ENCODE measurements at places on chromosomes 5 and 9. TPM values are rescaled to one million over a fixed set of nuclear protein-coding genes. Genes with fewer than 3 reads are reported as not detected.

DNA sequence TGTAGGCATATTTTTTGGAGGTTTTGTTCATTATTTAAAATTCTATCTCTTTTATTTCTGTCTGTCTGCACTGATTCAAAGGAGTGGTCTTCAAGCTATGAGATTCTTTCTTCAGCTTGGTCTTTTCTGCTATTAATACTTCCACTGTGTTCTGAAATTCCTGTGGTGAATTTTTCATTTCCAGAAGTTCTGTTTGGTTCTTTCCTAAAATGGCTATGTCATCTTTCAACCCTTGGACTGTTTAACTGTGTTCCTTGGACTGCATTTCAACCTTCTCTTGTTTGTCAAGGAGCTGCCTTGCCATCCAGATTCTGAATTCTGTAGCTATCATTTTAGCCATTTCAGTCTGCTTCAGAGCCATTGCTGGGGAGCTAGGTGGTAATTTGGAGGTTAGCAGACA lies 76.3 kb downstream of the CERT1 start:
- DNase-seq = no peak

Gene MGAT1
- 73.1 TPM for polyA plus RNA-seq

DNA sequence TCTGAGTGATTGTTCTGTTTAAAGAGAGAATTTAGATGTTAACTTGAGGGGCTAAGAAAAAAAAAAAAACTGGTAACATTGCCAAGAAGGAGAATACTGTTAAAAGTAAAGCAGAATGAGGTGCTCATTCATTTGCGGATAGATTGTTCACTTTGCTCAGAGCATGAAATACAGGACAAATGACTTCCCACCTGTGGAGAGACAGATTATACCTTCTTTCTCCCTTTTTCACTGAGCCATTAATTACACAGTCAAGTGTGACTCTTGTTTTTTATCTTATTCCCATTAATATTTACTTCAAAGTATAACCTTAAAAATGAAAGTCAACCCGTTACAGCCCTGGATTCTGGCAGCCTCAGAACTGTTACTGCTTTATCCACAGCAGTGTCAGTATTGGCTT lies 264.5 kb downstream of the TAF11L14 start:
- no peak for DNase-seq

GRCh38 chr9:71752928-71753327 lies 15.4 kb downstream of the CEMIP2 start:
- DNase-seq = no peak

Gene SFXN1
- 43.9 TPM for polyA plus RNA-seq

DNA sequence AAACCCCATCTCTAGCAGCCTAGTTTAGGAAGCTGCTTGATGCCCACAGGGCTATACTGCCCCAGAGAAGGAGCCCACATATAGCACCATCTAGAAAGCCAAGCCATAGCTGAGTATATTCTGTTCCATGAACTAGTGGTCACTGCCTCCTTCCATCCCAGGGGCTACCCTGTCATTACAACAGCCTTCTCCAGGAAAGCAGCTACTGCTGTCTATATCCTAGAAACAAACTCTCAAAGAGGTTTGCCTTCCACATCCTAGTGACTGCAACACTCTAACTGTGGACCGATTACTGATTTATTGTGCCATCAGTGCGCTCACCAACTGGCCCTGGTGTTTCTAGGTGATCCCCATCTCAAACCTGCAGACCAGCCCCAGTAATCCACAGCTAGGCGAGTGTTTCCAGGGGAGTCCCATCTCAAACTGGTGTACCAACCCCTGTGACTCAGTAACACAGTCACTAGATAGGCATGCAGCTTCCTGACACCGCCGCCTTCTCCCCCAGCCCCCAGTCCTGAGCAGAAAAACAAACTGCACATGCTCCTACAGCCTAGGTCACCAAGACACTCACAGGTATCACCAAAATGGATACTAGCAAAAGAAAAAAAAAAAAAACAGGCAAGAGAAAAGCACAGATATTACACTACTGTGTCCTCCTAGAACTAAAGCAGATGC lies 14.8 kb downstream of the SPTLC1 start:
- no peak for DNase-seq

GRCh38 chr9:137905740-137906139 lies 28.2 kb downstream of the CACNA1B start:
- DNase-seq = no peak

DNA sequence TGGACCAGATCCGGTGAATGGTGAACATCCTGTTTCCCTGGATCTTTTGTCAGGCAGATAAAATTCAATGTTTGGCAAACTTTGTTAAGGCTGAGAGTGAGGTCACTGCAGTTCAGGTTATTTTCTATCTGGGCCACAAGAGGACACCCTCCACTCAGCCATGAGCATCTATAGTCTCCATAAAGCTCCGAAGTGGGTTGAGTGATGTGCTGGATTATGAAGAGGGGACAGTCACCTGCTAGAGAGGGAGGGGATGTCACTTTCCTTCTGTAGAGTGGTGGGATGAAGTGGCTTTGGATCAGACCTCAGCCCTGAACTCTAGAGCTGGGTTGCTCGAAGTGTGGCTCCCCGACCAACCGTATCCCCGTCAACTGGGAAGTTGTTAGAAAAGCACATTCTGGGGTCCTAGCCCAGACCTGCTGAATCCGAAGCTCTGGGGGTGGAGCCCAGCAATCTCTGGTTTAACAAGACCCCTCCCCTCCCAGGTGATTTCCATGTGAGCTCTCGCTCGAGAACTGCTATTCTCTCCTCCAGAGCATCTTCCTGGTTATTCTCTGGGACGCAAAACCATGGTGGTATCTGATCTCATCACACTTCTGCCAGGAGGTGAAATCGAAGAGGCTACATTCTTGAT lies 31.8 kb upstream of the FGF1 start:
- DNase-seq = peak; percentile 39

GRCh38 chr5:179696603-179697002 lies 2.2 kb upstream of the CANX start:
- no peak for DNase-seq

Gene MAP1B
- 12.3 TPM for polyA plus RNA-seq

- no peak for DNase-seq
Observed at GRCh38 chr5:75049456-75050351, 2.7 kb downstream of the GCNT4 start.

Gene LMBRD2
- polyA plus RNA-seq = 18.1 TPM

DNA sequence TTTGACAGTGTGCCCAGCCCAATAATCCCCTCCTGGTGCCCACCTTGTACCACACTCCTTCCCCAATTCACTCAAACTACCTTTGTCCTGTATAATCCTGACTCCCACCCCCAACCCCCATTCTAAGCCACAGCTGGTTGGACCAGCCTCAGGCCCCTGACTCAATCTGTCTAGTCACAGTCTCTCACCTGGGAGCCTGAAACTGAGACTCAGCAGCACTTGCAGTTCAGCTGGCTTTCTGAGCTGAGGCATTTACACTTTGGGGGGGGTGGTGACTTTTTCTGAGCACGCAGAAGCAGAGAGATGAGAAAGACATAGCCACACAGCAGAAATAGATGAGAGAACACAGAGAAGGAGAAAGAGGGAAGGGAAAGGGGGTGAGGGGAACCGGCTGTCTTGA lies 247.3 kb downstream of the MAN2A1 start:
- DNase-seq = no peak

GRCh38 chr9:30995956-30996738 lies 1388.3 kb upstream of the ACO1 start:
- no peak for DNase-seq

GRCh38 chr9:81427870-81428269 lies 261.5 kb downstream of the TLE1 start:
- no peak for DNase-seq

Gene PCDHGB2
- 3.9 TPM for polyA plus RNA-seq

DNA sequence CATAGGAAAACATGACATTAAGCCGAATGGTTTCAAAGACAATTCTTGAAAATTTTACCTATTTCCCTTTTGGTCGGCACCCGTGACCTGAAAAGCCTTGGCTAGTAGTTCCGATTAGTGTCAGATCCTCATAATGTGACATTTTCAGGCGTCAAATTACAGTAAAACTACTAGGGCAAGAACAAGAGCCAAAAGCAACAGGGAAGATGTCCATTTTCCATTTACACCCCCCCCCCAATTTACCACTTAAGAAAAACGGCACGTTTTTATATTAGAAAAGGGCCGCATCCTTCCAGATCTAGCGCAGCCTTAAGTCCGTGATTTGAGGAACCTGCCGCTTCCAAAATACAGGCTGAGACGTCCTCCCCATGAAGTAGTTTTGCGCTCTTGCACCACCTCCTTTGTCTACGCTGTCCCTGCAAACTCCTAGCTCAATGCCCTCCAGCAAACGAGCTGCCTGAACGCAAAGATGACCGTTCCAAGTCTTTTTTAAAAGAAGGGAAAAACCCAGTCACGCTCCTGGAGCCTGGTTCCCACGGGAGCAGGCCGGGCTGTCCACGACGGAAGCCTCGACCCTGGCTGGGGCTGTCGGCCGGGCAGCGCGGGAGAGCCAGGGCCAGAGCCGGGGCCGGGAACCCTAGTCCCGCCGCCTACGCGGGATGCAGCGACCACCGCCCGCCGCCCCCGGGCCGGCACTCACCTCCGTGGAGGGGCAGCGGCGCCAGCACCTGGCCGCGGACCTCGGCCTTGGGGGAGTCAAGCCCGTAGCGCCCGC lies 616 bp downstream of the RNF130 start:
- DNase-seq = no peak

Gene LSM11
- 8.5 TPM for polyA plus RNA-seq

- no peak for DNase-seq
Observed at GRCh38 chr9:114264806-114265550, 57.9 kb upstream of the ORM1 start.
